ENCODE measurements at places on chromosomes 16 and 17. TPM values are rescaled to one million over a fixed set of nuclear protein-coding genes. Genes with fewer than 3 reads are reported as not detected.
A peak's percentile ranks its signal among the peaks of the same experiment; 100 is the strongest.

- DNase-seq, result no peak
Measured at GRCh38 chr17:66988069-66988798, 23.7 kb downstream of the CACNG4 start.

- DNase-seq, result peak; percentile 95
Measured at GRCh38 chr17:58200024-58200633, 7.6 kb downstream of the EPX start.

GRCh38 chr17:4573669-4574068, 10.7 kb upstream of the SMTNL2 start:
- DNase-seq, result no peak

DNA sequence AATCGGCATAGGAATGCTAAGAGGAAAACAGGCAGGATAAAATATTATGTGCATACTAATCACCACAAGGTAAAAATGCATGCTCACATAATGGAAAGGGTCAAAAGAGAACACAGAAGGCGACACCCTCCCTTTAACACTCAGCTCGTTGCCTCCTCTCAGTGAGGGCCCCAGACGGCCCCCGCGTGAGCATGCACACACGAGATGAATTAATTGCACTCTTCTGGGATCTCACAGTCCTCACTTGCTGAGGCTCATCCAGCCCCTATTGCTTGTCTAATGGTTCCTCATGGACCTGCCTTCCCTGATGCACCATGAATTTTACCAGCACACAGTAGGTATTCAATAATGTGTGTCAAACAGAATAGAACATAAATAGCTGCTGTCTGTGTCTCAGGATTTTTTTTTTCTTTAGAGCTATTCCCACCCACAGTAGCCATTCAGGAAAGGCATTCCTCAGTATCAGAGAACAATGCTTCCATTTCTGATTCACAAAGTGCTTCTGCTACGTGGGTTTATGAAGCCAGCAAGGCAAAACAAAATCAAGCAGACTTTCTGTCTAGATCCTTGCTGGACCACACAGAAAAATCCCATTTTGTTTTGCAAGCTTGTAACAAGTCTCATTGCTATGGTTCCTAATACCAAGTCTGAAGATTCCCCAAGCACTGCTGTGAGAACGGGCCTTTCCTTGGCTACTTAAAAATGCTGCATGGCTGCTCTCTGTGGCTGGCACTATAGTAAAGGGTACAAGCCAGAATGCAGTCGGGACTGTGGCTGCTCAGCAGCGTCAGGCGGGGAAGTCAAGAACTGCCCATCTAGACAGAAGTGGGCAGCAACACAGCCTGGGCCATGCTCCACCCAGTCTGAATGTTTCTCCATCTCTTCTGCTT, 43.6 kb downstream of the TOM1L2 start:
- DNase-seq, result no peak

DNA sequence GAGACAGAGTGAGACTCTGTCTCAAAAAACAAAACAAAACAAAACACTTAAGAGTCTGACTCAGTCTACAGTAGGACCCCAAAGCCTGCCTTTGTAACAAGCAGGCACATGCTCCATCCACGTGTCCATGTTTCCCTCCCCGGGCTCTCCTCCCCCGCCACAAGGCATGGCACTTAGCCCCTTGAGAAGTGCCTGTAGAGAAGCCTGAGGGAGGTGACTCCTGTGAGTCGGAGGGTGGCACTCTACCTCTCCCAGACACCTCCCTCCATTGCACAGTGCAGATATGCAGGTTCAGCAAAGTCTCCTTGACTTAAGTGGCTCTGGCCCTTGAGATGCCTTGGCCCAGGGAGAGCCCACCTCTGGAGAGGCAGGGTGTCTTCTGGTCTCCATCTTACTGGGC, 6.8 kb downstream of the FHOD1 start:
- DNase-seq, result peak; percentile 90

- no peak for DNase-seq
Measured at GRCh38 chr17:82897514-82898249, 57.9 kb upstream of the ZNF750 start.

DNA sequence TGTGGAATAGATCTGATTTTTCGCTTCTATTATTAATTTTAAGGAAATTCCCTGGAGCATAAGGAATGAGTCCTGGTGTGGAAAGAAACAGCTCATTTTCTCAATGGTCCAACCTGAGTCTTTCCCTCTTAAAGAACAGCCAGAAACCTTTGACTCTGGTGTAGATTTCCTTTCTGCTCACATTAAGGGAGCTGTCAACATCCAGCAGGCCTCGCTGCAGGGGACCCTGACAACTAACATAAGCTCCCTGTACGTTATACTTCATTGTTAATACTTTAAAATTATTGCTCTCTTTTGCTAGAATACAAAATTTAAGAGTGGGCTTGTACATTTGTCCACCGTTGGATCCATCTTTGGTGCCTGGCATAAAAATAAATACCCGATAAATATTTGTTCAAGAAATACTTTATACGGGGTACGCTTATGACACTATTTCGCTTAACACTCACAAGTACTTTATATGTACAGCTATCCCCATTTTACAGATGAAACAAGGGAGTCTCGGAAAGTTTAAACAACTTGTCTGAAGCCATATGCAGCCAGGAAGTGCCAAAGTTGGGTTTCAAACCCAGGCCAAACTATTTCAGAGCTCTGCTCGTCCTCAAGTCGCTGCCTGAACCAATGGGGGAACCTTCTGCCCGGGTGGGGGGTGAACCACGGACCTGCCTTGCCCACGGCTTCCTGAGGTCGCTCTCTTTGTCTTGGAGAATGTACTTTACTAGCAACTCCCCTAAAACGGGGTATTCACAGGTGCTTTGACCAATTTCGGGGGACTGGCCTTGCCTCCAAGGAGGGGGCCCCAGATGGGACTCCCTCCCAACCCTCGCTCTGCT, 611 bp downstream of the SMARCE1 start:
- DNase-seq, result peak; percentile 77

GRCh38 chr17:13030459-13031300, 12.9 kb upstream of the ELAC2 start:
- peak; percentile 84 for DNase-seq

The ATF7IP2 gene
- total RNA-seq, result 8.0 TPM

The NHLRC4 gene
- 1.2 TPM for total RNA-seq

The SMTNL2 gene
- not detected for total RNA-seq

The ZNF689 gene
- total RNA-seq, result 8.3 TPM

The TBC1D3B gene
- 0.88 TPM for total RNA-seq

Data from osteoblast (primary cell).